Erythroblast (primary cell): ENCODE measurements at places on chromosomes 16 and 17.
A peak's percentile ranks its signal among the peaks of the same experiment; 100 is the strongest.

DNA sequence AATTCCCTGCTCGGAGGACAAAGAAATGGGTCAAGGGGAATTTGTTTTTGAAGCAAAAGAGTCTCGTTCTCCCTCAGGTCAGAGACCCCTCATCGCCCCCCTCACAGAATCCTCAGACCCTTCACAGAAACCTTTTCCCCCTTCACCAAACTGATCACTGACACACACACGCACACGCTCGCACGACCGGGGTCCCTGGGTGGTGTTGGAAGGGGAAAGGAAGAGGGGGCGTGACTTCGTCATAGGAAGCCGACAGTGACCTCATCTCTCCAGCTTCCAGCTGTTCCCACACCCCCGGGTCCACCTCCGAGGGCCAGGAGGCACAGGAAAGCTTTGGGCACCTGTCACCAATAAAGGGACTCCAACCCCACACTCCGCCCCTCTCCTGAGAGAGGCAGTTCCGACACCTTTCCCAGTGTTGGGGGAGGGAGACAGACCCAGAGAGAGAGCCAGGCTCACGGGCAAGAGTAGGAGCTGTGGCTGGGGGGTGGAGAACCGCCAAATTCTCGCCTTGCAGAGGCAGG, 1.2 kb downstream of the ASGR1 start:
- no peak for DNase-seq

DNA sequence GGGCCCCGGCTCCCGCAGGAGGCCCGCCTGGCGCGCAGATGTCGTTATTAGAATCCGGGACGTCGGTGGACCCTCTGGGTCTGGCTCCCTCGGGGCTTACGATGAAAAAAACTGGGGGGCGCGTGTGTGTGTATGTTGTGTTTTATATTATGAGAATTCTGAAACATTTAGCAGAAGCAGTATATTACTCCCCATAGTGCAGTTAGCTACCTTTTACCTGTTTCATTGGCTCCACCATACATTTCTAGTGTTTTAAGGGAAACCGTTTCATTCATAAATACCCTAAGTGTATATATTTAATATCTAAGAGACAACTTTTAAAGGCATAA, 486 bp upstream of the DNAJA2 start:
- no peak for DNase-seq

- no peak for DNase-seq
Measured at GRCh38 chr17:1640329-1641064, 5.0 kb downstream of the SCARF1 start.

- peak; percentile 70 for DNase-seq
Measured at GRCh38 chr17:38702916-38703741, 1.9 kb upstream of the MLLT6 start.

DNA sequence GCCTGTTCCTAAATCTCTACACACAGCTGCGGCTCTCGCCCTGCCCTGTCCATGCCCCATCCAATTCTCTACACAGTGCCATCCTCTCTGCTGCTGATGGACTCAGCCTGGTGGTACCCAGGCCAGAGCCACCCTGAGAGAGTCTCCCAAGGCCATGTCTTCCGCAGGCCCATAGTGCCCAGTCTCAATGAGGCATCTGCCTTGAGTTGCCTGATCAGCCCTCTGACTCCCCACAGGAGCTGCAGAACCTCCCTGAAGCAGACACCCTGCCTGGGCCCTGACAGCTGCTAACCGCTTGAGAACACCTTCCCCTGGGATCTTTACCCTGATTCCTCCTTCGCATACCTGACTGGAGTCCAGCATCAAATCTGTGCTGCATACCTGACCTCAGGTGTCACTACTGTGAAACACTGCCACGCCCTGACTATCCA, 13.3 kb downstream of the TSPOAP1 start:
- no peak for DNase-seq

GRCh38 chr17:57636985-57637665, 108.0 kb downstream of the CCDC182 start:
- DNase-seq, result no peak

- DNase-seq, result peak; percentile 67
Measured at GRCh38 chr17:8060274-8060673, 21.4 kb downstream of the ALOX15B start.

DNA sequence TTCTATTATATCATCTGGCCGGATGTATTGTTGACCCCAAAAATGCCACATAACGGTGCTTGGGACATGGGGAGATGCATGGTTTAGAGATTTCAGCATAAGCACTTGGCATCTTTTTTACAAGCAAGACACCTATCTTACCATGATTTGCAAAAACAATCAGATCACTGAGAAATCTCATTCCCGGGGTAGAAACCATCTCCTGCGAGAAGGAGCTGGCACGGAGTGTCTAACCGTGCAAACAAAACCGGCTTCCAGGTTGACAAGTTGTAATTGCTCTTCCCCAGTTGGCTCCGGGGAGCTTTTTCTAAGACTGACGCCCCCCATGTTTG, 1.0 kb downstream of the SLC16A6 start:
- DNase-seq, result no peak

DNA sequence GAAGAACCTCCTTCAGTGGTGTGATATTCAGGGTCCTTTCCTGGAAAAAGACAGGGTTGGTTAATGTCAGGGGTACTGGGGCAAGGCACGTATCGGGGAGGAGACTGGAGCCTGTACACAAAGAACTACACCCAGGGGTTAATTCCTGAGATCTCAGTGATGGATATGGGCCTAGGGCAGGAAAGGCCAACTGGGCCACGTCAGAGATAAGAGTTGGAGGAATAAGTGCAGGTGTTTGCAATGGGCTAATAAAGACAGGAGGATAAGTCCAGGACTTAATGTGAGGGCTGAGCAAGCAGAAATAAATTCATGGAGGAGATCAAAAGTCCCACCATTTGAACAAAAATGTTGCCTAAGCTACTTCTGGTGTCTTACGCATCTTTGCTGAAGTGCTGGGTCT, 10.4 kb upstream of the HERPUD1 start:
- DNase-seq, result no peak

DNA sequence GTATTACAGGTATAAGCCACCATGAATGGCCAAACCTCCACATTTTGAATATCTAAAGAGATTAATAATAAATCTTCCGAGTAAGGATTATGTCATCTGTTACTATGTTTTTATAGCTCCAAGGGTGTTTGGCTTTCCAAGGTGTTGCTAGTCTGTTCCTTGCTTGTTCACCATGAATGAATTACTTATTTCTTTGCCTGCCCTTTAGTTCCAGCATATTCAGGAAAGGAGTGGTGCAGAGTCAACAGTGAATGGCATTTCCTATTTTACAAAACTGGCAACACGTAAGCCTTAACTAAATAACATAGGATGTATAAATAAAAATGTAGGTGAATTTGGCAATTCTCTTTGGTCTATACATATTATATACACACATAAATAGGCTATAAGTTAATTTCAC, 70.3 kb downstream of the MYO1D start:
- DNase-seq, result no peak

GRCh38 chr16:29943846-29944799, 17.8 kb upstream of the TMEM219 start:
- no peak for DNase-seq

- no peak for DNase-seq
Measured at GRCh38 chr16:80433623-80434022, 107.2 kb upstream of the DYNLRB2 start.

GRCh38 chr17:55294042-55294751, 29.4 kb downstream of the HLF start:
- DNase-seq, result no peak

DNA sequence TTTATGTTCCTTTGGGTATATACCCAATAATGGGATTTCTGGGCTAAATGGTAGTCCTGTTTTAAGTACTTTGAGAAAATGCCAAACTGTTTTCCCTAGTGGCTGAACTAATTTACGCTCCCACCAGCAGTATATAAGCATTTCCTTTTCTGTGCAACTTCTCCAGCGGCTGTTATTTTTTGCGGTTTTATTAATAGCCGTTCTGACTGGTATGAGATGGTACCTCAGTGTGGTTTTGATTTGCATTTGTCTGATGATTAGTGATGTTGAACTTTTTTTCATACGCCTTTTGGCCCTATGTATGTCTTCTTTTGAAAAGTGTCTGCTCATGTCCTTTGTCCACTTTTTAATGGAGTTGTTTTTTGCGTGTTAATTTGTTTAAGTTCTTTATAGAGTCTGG, 25.8 kb upstream of the TEKT1 start:
- DNase-seq, result no peak

DNA sequence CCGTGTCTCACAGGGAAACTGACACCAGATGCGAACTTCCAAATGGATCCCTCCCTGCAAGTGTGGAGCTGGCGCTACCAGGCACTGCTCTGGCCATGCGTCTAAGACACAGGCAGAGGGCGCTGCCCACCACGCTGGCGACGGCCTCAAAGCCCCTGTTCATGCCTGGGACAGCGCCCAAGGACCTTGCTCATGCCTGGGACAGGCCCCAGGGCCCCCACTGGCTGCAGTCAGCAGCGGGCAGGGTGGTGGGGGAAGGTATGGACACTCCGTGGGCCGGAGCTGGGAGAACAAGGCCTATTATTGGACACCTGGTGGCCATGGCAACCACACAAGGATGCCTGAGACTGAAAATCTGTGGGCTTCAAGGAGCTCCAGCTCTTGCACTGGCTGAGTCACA, 8.8 kb downstream of the ZG16B start:
- DNase-seq, result peak; percentile 59

DNA sequence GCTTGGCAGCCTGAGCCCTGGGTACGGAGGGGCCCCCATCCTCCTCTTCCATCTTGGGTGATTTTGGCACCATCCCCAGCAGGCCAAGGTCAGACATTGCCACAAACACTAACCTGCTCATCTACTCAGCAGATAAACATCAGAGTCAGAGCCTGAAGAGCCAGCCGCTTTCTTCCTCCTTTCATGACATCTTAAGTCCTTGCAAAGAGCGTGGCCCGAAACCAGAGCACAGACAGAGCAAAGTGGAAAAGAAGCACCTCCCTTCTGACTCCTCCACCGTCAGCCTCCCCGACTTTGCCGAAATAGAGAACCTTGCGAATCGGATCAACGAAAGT, 60.4 kb upstream of the RPH3AL start:
- no peak for DNase-seq
